Astrocyte of the spinal cord (primary cell): ENCODE measurements at places on chromosomes 1 and 21.

DNA sequence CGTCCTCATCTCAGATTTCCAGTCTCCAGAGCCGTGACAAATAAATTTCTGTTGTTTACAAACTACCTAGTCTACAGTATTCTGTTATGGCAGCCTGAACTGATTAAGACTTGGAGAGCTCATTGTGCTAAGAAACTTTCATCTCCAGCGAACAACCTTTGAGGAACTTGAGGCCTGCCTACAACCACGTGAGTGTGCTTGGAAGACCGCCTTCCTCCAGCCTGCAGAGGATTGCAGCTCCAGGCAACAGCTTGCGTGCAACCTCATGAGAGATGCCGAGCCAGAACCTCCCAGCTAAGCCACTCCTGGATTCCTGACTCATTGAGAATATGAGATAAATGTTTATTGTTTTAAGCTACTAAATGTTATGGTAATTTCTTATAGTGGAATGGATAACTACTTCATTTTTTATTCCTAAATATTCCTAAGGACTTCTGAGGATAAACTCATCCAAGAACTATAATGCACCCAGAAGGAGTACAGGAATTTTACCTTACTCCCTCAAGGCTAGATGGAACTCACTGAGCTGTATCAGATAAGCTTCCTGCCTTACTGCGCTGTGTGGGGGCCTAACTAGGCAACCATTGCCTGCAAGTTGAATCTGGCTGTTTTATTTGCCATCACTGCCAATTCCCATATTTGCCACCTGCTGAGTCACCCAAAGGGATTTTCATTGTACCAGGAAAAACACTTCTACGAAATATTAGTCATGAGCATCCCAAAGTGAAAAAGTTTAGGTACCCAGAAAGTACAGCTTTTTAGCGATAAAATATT, 17.6 kb downstream of the FAM177B start:
- DNase-seq: peak; percentile 80

- DNase-seq: no peak
Observed at GRCh38 chr1:100231721-100232120, 17.9 kb downstream of the DBT start.

DNA sequence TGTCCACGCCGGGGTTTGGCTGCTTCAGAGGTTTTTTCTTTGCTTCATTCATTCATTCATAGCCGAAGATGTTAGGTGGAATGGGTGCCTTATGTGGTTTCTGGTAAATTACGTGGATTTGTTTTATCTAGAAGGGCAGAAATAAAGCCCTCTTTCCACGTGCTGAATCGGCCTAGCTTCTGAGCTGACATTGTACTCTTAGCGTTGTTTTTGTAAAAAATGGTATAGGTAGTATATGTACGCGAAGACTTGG, 1.5 kb downstream of the GALNT2 start:
- DNase-seq: no peak

GRCh38 chr1:197330213-197330612, 62.2 kb downstream of the CRB1 start:
- DNase-seq: no peak

- DNase-seq: no peak
Observed at GRCh38 chr1:161791904-161792655, 26.0 kb downstream of the ATF6 start.

GRCh38 chr1:55353707-55354620, 138.8 kb upstream of the USP24 start:
- DNase-seq: no peak

DNA sequence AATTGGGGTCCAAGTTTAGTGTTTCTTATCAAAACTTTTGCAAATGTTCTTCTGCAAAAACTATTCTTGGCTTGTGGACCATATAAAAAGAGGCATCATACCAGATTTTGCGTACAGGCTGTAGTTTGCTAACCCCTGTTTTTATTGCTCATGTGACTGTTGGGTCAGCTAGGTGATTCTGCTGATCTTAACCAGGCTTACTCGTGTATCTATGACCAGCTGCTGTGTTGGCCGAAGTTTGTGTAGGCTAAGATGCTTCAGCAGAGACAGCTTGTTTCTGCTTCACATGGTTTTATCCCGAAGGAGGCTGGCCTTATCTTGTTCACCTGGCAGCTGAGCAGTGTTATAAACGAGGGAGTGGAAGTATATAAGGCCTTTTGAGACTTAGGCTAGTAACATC, 38.2 kb downstream of the POU2F1 start:
- DNase-seq: no peak
